ENCODE measurements at places on chromosomes 3 and 15.

DNA sequence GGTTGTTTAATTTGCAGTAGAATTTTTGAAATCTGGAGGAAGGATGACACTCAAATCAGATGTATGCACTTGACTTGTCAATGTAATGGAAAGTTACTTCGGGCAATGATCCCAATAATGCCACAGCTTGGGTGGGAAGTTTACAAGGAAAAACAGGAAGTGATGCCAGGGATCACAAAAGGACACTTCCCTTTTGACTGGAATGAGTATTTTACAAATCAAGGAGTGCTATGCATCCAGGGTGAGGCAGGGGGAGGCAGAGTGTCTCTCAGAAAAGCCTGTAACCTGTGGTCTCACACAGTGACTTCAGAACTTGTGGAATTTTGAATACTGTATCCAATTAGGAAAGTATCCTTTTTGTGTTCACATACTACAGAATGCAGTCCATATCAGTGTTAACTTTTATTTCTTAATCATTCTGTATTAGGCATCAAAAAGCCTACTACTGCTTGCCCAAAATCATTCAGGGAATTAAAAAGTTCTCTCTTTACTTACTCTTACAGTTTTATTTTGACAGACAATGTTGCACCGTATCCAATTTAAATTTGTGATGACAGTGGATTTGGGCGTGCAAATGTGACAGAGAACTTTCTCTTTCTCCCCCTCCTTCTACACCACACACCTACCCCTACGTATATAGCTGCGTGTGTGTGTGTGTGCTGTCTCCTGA is 445.1 kb downstream of the MECOM start:
- peak; percentile 81 for DNase-seq

DNA sequence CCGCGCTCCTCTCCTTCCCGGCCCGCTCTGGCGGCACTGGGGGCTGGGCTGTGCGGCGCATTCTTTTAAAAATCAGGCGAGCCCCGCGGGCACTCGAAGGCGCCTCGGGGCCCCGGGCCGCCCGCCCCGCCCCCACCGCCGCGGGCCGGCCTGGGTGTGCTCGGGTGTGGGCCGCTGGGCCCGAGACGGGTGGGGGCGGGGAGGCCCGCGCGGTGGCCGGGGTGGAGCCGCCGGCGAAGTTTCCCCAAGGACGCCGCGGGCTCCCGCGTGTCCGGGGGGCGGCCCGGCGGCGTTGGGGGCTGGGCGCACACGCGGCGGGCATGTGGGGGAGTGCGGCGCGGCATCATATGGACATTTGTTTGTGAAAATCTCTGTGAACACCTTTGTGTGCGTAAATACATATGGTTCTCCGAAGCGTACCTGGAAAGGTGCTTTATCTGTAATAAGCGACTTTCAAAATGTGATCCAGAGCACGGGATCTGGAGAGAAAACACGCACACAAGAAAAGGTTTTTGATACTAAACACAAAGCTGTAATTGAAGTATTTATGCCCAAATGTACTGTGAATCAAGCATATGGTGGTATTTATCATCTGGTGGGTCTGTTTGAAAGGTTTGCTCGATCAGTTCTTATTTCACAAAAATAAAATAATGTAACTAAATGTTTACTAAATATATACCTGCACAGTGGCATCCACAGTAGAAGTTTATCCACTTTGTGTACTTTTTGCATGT is 612 bp upstream of the TBL1XR1 start:
- no peak for DNase-seq

DNA sequence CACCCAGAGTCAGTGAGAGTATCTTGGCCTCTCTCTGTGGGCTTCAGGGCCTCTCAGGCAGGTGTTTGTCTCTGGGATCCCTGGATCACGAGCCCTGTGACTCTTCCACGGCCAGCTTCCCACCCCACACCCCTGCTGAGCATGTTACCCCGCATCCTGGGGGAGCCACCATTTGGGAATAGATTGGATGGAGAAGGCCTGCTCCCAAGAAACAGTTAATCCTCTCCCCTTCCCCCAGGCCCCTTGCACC is 15.5 kb upstream of the SRP14 start:
- no peak for DNase-seq

DNA sequence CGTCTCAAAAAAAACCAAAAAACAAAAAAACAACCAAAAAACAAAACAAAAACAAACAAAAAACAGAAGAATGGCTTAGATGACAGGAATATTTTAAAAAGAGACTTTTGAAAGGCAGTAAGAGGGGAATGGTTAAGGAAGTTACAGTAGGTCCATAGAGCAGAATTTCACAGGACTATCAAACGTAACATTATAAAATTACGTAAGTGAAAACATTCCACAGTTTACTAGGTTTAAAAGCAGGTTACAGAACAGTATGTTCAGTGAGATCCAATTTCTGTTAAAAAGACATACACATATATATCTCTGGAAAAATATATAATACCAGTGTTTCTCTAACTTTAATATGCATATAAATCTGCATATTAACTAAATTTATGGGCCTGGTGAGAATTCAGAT is 50.2 kb upstream of the MUC13 start:
- no peak for DNase-seq

DNA sequence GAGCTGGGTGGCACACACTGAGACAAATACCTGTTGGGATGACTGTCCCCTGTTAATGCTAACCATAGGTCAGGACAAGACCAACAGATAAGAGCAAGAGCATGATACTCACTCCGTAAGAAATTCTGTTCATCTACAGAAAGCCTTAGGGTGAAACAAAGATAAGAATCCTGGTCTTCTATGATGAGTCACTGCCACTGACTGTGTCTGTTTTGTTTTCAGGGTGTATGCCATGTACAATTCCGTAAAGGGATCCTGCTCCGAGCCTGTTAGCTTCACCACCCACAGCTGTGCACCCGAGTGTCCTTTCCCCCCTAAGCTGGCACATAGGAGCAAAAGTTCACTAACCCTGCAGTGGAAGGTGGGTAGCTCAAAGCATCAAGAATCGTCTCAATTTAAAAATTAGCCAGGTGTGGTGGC is 141.1 kb downstream of the GHSR start:
- DNase-seq = peak; percentile 39

GRCh38 chr15:72845981-72846383 is 62.4 kb upstream of the ADPGK start:
- no peak for DNase-seq

DNA sequence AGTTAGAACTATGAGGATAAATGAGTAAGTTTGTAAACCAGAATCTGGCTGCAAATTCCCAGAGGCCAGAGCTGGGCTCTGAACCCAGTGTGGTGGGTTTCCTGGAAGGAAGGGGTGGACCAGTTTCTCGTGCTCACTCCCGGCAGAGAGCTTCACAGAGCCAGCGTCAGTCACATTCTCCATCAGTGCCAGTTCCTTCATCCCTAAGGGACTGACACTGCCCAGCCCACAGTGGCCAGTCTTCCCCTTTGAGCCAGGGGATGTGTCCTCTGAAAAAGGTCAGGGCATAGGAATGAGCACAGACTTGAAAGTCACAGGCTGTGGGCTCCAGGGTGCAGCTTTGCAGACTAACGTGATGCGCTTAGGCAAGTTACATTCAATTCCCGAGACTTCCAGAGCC is 135.8 kb upstream of the HACD2 start:
- no peak for DNase-seq

DNA sequence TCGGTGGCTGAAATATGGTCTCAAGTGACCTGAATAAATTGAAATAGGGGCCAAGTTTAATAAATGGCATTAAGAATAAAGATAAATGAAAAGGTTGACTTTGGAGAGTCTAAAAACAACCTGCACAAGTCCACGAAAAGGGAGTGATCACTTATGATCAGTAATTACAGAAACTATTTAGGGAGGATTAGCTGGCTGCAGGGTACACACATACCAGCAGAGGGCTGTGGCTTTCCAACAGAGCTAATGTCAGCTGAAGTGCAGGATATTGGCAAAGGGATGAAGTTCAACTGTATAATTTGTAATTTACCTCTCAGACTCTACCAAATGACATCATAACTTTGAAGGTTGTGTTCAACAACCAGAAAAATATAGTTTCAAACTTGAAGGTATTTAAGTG is 86.8 kb downstream of the SYNPR start:
- peak; percentile 57 for DNase-seq

- no peak for DNase-seq
Measured at GRCh38 chr3:190013943-190014924, 106.5 kb downstream of the P3H2 start.

DNA sequence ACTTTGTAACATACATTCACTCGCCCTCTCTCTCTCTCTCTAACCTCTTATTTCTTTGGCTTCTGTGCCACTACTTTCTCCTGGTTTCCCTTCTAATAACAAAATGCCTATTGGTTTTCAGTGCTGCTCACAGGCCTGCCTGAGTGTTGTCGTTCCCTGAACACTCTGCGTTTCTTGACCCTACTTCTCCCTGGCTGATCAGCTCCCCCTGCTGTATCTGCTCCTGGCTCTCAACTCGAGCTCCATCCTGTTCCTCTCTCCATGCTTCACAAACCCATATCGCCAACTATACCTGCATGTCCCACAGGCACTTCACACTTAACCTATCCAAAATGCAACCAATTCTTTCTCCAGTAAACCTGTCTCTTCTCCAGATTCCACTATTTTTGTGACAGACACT is 111.4 kb downstream of the OPA1 start:
- no peak for DNase-seq

GRCh38 chr15:90478846-90479481 is 50.8 kb upstream of the CRTC3 start:
- peak; percentile 63 for DNase-seq

- no peak for DNase-seq
Measured at GRCh38 chr15:25175033-25175788, 220.4 kb downstream of the SNRPN start.

- DNase-seq = no peak
Measured at GRCh38 chr15:73455876-73456275, 12.9 kb downstream of the REC114 start.

DNA sequence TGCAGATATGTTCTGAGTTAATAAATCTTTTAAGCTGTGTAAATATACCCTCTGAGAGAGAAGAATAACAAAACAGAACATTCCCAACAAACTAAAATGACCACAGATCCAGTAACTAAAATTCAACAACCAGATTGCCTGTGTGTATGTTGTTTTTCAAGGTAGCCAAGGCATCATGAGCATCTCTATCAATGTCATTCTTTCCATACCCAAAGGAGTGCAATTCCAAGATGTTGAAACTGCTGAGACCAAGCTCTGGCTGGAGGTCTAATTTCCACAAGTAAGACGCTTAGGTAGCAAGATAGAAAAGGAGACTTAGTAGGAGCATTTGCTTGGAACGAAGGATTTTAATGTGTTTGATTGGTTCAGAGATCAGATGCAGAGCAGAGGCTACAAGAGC is 276.3 kb downstream of the RBMS3 start:
- DNase-seq = peak; percentile 14

GRCh38 chr3:108085810-108086350 is 5.0 kb downstream of the CD47 start:
- DNase-seq = no peak

- no peak for DNase-seq
Measured at GRCh38 chr3:117144853-117145252, 435.3 kb downstream of the TUSC7 start.

DNA sequence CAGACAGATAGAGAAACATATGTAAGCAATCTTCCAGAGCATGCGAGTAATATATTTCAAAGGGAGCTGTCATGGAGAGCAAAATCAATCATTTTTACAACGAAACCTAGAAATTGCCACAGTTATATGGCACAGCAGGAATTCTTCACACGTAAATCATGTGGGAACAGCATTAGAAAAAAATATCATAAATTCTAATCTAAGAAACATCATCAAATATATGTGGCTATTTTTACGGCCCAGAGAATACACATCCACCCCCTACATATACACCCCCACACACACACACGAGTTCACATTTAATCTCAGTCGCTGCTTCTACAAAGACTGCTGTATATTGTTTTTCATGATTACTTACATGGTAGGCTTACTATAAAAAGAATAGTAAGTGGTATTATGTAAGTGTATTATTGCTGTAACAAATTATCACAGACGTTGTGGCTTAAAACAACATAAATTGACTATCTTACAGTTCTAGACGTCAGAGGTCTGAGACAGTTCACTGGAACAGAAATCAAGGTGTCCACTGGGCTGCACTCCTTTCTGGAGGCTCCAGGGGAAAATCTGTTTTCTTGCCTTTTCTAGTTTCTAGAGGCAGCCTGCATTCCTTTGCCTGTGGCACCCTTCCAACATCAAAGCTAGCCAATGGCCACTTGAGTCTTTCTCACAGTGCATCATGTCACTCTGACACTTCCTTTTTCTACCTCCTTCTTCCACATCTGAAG is 363.3 kb downstream of the ULK4 start:
- peak; percentile 73 for DNase-seq

DNA sequence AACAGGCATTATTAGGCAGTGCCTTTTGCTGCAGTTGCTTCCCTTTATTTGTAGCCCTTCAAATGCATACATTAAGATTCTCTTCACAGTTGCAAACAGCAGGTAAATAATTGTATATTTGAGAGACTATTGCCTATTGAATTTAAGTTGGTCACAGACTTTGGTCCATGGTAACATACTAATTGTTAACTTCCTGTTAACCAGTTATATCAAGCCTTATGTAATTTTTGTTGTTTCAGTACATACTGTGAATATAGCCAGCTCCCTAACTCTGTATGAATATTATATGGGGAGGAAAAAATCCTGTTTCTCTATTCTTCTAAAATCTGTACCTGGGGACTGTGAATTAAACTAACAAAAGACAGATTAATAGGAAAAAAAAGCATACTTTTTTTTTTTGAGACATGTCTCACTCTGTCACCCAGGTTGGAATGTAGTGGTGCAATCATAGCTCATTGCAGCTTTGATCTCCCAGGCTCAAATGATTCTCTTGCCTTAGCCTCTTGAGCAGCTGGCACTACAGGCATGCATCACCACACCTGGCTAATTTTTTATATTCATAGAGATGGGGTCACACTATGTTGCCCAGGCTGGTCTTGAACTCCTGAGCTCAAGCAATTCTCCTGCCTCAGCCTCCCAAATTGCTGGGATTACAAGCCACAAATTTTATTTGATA is 53.2 kb downstream of the CHL1 start:
- no peak for DNase-seq

- DNase-seq = peak; percentile 86
Measured at GRCh38 chr3:42061713-42062380, 29.3 kb upstream of the TRAK1 start.

DNA sequence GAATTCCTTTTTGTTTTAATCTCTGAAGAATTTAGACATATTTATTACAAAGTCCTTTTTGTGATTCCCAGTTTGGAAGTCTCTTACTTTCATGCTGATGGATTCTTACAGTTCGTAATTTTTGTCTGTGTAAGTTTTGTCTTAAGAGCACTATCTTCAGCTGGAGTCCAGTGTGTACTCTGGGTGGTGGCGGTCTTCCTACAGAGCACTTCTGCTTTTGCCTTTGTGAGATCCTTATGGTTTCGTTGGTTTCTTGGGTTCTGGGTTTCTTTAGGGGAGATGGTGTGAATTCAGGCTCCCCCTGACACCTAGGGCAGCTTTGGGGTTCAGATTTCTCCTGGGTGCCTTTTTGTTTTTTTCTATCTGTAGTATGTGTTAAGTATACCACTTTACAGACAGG is 45.3 kb downstream of the PLS1 start:
- no peak for DNase-seq

GRCh38 chr3:173529062-173529711 is 131.6 kb downstream of the NLGN1 start:
- DNase-seq = no peak

Data from astrocyte of the hippocampus (primary cell).